ENCODE measurements at places on chromosomes 7 and 10.

DNA sequence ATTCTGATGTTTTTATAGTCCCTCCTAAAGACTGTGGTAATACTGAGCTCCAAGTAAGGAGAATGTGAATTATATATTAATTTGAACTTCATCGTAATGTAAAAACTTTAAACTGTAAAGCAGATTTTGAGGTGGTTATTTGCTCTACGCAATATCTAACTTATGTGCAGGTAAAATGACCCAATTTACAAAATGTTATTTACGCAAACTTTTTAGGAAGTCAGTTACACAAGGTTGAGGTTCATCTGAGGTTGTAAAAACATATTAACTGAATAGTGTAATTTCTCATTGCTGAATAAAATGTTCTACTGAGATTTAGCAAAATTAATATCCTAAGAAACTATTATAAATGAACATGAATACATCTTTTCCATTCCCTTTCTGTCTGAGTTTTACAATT, 15.8 kb downstream of the GLCCI1 start:
- DNase-seq, result no peak

DNA sequence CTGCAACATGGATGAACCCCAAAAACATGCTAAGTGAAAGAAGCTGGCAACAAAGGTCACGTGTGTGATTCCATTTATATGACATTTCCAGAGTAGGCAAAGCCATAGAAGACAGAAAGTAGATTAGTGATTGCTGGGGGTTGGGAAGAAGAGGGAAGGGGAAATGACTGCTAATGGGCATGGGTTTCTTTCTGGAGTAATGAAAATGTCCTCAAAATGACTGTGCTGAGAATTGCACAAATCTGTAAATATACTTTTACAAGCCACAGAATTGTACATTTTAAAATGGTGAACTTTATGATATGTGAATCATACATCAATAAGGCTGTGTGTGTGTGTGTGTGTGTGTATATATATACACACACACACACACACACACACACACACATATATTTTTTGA, 15.8 kb downstream of the MMS19 start:
- DNase-seq, result no peak

DNA sequence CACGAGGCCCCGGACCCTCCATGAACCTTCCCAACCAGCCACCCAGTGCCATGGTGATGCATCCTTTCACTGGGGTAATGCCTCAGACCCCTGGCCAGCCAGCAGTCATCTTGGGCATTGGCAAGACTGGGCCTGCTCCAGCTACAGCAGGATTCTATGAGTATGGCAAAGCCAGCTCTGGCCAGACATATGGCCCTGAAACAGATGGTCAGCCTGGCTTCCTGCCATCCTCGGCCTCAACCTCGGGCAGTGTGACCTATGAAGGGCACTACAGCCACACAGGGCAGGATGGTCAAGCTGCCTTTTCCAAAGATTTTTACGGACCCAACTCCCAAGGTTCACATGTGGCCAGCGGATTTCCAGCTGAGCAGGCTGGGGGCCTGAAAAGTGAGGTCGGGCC, 90.6 kb upstream of the PDCD4 start:
- DNase-seq, result no peak

DNA sequence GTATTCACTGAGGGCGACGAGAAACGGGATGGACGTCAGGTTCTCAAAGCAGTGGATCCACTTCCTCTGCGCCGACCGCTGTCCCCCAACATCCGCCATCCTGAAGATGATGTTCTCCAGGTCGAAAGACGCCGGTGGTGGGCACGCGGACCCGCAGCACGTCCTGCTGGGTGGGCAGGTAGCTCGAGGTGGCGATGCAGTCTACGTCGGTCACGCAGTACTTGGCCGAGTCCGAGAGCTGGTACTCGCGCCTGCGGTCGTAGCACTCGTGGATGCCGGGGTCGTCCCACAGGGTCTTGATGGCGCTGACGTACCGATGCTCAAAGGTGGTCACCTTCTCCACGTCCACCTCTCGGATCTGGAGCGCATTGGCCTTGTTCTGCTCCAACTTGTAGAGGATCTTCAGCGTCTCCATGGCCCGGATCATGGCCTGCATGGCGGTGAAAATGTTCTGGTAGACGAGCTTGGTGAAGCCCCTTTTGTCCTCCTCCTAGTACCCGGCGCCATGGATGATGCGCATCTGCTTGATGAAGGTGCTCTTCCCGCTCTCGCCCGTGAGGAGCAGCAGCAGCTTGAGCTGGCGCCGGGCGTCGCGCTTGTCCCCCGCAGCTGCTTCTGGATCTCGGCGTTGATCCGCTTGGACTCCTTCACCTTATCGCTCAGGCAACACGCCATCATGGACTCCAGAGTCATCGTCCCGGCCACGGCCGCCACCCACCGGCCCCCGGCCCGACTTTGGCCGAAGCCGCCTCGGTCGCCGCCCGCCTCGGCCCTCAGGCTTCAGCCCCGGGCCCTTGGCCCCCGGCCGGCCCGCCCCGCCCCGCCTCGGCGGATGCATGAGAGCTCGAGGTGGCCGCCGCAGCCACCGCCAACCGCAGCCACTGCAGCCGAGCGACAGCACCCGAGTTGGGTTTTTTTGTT, 122.9 kb upstream of the KCTD7 start:
- DNase-seq, result no peak

DNA sequence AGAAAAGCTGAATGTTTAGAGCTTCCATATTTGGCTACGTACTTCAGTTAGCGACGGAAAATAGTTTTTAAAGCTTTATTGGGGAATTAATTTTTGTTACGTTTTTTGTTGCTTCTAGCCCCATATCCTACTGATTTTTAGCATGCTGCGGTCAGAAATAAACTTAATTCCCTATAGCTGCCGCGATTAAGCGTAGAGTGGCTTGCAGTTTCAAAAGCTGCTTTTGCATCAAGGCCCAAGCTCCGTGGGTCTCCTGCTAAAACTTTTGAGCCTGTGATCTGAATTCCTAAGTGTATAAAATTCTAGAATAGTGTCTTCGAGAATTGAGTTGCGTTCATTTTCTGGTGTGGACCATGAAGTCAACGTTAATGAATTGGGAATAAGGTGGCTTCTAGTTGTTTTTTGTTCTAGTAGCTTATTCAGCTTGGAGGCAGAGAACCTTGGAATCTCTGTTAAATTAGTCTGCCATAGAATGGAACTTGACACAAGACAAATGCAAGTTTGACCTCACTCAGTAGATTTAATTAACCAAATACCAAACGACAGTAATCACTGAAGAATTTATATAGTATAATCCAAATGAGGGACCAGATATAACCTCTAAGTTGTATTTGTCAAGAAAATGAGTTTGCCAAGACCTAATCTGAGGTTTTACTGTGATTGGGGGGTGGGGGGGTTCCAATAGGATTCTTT, 977 bp downstream of the CALU start:
- no peak for DNase-seq
